Activated CD4-positive, alpha-beta T cell treated with anti-CD3 and anti-CD28 coated beads, Interleukin-2, amount 50 U/mL, for 1 hour (primary cell): ENCODE measurements at places on chromosomes 11 and 22.
A peak's percentile ranks its signal among the peaks of the same experiment; 100 is the strongest.

GRCh38 chr11:34235591-34236071, 122.2 kb downstream of the ABTB2 start:
- no peak for DNase-seq

GRCh38 chr11:3824714-3825472, 15.9 kb downstream of the RHOG start:
- DNase-seq, result peak; percentile 83

DNA sequence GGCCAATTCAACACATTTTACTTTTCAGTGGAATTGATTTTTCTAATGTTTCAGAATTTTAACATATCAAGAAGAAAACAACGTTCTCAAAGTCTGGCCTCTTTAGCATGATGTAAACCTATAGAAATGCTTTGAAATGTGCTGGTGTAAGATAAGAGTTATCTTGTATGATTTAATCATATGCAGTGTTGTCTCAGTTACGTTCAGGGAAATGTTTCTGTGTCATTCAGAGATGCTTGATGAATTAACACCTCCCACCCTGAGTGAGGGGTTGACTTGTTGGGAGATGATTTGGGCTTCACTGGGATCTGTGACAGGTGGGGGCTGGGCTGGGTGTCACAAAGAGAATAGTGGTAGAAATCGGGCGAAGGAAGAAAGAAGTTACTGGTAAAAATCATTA, 15.7 kb upstream of the MYO18B start:
- no peak for DNase-seq

GRCh38 chr11:45354976-45355705, 69.0 kb upstream of the SYT13 start:
- DNase-seq, result peak; percentile 89

- DNase-seq, result no peak
These were observed 82.9 kb upstream of the ARHGAP20 start for GRCh38 chr11:110795112-110795624.
